DMS 273 treated with DMSO at 0.1 percent for 48 hours (cell line): ENCODE measurements at places on chromosomes 3 and 15.

- no peak for DNase-seq
Measured at GRCh38 chr15:67855842-67856241, 16.0 kb upstream of the RNU6-1 start.

DNA sequence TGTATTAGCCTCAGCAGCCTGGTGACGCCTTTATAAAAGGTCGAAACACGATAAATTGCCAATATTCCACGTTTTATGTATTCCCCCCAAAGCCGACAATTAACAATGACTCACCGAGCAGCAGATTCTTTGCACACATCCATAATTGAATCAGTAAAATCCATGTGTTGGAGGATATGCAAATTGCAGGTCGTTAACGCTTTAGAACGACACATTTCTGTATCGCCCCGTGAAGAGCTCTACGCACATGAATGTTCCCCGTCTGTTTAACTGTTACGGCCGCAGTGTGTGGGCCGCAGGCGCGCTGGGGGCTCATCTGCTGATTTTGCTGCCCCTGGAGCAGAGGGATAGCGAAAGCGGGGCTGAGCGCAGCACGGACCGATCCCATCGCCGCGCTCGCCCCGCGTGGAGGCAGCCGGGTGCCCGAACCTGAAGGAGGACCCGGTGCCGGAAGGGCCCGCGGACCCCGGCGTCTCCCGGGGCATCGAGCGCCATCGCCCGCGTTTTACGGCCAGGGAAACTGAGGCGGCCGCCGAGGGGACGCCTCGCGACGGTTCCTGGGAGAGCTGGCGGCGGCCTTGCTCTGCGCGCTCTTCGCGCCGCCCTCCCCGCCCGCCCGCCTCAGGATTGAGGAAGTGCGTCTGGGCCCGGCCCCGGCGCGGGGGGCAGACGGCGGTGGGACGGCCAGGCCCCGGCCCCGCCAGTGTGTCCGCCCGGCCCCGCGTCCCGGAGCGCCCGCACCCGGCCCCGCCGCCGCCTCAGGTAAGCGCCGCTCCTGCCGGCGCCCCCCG, at the start of gene LRRK1:
LRRK1 (plus strand) TSS at position 668 of the 791 bp plus-strand sequence. CDS start 5,276 bp downstream, outside the sequence.
- DNase-seq, result no peak

DNA sequence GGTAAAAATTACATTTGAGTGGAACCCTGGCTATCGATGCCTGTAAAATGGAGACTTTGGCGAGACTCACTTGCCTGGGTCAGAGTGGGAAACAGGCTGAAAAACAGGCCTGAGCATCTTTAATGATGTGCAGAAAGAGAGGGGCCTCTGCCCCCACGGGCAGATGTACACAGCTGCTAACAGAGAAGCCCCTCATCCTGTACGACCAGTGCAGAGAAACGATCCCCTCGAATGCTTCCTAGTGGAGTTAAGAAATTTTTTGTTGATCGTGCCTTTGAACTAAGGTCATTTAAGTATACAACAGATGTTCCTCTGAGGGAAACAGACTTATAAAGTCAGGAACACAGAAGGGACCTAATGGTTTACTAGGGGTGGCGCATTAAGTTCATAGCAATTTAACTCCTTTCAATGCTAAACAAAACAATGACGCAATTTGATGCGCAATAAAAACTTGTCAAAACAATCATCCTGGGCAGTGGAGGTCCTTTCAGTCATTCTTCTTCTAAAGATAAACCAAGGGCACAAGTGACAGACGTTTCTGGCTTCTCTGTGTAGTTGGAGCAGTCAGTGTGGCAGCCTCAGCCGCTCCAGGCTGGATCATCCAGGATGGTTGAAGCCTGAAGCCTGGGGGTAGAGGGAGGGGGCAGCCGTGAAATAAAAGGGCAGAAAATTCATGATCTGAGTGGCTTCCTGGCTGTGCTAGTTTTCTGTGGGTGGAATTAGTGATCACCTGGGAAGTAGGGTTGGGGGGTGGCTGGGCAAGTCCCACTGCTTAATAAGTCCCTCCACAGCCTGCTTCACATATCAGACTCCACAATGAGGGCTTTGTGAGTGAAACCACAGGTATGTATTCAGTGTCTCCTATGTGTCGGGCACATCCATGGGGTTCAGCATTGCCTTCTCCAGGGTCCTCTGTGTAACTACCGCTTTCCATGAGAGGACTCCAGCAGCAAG, 50.8 kb upstream of the MRPS22 start:
- DNase-seq, result peak; percentile 53

DNA sequence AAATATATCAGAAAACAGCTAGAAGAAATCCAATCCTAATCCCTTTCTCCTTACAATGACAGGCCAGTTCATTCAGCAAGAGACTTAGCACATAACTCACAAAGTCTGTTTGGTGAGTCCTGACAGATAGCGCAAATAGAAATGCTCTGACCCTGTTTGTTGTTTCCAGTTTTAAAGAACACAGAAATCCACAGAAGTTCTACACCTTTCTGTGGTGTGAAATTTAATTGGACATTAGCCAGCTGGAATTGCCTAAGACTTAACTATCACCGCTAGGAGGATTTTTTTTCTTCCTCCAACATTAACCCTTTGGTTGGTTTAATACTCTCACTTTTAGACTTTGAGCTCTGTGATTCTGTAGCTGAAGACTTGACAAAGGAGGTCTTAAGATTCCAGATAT, 30.8 kb downstream of the HDC start:
- DNase-seq, result no peak

DNA sequence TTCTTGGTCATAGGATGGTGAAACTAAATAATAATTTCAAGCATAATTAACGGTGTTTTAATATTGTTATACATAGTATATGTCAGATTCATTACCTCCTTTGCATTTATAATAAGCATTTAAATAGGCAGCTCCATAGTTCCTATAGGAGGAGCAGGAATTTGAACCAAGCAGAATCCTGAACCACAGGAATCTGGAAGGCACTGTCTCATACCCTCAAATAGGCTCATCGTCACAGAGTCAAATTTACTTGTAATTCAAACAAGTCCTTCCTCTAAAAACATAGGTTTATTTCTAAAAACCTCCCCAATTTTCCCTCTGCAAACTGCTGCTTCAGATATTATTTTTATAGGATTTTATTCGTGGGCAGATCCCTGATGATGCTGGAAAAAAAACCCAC, 376.3 kb upstream of the ARHGEF26 start:
- no peak for DNase-seq

DNA sequence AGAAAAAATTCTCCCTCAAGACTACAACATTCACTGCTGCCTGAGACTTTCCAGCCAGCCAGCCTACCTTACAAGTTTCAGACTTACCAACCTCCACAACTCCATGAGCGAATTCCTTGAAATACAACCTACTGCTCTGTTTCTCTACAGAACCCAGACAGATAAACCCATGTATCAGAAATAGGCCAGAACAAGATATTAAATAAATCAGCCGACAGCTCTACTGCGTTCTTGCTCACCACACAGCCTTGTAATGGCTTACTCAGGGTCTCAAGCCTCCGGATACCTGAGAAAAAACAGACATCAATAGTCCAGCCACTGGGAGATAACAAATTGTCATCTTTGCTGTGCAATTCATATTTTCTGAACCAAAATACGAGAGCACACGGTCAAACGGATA, 43.6 kb upstream of the LIPC start:
- DNase-seq, result no peak

DNA sequence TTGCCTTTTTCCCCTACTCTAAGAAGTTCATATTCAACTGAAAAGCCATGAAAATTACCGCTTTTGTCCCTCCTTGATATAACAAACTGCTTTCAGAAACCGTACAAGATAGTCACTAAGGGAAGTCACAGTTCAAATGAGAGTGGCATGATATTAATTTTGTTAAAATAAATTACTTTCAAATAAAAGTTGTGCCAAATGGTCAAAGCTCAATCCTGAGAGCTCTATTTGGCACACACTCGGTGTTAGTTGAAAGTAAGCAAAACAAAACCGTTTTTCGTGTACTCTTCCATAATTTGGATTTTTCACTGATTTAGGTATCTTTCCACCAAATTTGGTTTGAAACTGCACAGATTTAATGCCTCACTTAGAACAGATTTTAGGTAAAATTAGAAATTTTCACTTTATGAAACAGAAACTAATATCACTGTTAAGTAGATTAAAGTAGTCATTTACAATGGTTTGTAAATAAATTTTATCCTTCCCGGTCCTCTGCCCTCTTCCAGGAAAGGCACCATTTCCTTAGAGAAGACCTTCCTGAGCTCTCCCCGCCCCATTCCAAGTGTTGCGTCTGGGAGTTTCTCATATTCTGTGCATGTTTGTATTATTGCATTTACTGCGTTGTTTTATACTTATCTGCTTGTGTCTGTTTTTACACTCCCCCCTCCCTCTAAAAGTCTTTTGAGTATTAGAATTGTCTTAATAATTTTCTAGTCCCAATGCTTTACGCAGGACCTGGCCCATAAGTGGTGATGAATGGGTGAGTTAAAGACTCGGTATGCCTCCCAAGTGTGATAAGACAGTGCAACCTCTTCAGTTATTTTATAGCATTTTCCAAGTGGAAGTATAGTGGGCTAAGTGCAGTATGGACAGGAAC, 853 bp downstream of the TCAIM start:
- no peak for DNase-seq

DNA sequence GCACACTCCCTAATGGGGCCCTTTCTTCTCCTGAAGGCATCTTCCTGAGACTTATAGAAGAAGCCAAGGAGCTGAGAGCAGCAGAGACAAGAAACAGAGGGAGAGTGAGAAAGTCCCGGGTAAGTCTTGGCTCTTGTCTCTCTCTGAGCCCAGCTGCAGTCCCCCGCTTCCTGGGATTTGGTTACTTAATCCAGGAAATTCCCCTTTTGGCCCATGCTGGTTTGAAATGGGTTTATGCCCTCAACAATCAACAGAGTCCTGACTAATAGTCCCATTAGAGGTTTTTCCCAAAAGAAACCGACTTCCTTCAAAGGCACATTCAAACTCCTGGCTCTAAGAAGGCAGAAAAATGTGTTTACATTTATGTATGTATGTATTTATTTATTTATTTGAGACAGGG, 22.0 kb downstream of the TMEM158 start:
- no peak for DNase-seq

- no peak for DNase-seq
Measured at GRCh38 chr3:186990878-186991308, 60.6 kb downstream of the ST6GAL1 start.

GRCh38 chr3:122794779-122795673, at the start of gene SLC49A4:
SLC49A4 (plus strand) TSS chr3:122795069; CDS start chr3:122795193, 124 bp downstream.
- DNase-seq, result no peak

DNA sequence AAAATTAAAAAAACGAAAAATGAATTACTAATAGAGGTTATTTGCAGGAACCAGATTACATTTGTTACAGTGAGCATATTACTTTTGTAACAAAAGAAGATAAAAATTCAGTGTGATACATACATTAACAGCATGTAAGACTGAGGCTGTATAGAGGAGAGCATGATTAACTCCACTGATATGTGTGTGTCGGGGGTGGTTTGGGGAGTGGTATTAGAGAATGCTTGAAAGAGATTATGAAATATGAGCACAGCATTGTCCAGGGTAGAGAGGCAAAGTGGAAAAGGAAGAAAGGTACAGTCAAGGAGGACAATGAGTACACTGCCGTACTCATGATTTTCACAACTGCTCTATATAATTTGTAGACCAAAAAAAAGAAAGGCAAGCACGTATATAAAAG, 62.9 kb upstream of the LRRFIP2 start:
- no peak for DNase-seq

- DNase-seq, result no peak
Measured at GRCh38 chr15:96538491-96538890, 208.0 kb downstream of the NR2F2 start.

DNA sequence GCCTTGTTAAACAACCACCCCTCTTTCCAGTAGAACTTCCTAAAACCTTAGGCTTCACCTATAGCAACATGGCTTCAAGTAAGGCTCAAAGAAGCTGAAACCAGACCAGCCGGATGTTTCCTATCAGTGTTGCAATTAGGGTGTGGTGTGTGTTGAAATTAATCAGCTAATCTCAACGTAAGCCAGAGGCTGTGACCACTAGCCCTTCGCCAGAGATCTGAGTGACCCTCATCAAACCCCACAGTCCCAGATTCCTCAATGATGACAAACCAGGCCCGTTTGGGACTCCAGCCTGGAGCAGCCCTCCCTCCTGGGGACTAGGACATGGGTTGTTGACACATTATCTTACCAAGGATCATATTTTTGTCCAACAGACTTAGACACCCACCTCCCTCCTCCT, 27.3 kb downstream of the CYP11A1 start:
- DNase-seq, result no peak

- no peak for DNase-seq
Measured at GRCh38 chr3:182735672-182736071, 57.6 kb upstream of the ATP11B start.
